Activated gamma-delta T cell treated with anti-CD3 and anti-CD28 coated beads, Interleukin-2, amount 50 U/mL, for 16 hours (primary cell): ENCODE measurements at places on chromosomes 6 and 20.

DNA sequence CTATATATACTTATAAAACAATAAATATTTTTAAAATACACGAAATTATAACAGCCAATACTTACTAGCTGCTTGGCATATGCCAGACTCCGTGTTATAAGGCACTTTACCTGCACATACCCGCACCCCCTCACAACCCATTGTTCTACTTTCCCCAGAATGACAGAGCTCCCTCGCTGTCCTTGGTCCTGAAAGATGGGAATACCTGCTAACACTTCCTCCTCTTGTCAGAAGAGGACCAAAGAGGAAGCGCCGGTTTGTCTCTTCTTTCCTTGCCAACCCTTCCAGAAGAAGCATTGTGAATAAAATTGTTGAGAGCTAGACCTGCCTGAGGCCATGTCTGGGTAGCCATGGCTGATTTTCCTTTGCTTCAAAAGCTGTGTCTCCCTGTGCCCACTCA lies 149.3 kb downstream of the PTPRT start:
- no peak for DNase-seq

- no peak for DNase-seq
Measured at GRCh38 chr6:70675822-70676221, 8.1 kb downstream of the SMAP1 start.

- DNase-seq: no peak
Measured at GRCh38 chr20:16864069-16864468, 115.9 kb downstream of the OTOR start.

- DNase-seq: no peak
Measured at GRCh38 chr6:132902901-132903300, 88.5 kb downstream of the RPS12 start.

DNA sequence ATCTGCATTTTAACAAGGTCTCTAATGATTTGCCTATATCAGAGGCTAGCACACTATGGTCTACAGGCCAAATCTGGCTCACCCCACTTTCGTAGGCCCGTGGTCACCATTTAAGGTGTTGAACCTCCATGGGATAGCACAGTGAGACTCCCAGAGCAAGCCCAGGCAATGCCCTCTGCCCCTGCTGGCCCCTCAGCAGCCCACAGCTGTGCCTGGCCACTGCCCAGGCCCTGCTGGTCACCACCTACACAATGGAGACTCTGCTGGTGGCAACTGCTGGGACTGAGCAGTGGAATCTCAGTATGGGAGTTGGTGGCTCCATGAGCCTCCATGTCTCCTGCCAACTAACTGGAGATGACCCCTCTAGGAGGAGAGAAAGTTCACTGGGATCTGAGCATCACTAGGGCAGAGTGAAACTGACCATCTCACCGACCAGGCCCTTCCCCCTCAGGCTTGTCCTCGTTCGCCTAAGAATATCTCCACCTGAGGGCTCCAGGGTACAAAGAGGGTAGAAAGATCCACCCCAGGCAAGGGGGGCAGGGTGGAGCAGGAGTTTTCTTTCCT lies 2.3 kb downstream of the ANKRD66 start:
- DNase-seq: no peak

DNA sequence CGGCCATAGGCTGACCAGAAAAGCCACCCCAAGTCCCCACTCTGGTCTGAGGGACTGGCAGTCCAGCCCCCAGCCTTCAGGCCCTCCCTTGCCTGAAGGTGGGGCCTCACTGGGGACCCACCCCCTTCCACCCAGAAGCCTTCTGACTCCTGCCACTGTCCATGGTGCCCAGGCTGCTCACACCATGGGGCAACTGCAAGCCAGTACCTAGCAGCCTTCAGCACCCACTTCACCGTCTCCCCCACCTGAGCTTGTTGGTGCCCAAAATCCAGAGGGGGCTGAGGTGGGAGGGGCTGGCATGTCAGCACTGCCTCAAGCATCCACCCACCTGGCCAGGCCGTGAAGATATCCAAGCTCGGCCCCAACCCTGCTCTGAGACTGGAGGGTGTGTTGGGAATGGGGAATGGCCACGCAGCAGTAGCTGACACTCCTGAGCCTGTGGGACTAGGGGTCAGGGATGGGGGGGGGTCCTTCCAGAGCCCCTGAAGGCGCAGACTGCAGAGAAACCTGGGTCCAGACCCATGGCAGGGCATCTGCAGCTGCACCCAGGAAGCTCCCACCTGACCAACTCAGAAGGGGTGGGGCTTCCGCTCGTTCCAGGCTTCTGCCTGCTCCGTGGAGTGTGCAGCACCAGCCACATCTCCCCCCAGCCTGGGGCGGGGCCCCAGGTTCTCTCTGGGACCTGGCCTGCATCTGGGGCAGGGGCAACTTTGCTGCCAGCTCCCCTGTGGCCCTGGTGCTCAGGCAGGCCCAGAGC lies 942.1 kb upstream of the EPHA7 start:
- no peak for DNase-seq

DNA sequence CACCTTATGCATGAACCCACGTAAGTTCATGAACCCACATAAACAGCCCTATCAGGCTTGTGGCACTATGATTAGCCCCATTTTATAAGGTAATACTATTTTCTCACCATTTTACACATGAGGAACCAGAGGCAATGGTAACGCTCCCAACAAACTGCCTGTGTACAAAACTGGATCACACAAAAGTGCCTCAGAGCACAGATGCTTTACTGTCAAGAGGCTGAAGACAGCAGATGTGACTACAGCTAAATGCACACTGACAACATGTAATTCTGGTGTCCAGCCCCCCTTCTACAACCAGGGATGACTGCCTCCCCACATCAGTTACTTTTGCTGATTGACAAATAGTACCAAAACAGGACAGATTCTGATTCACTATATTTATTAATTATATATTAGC lies 69.6 kb downstream of the GMDS start:
- DNase-seq: no peak

DNA sequence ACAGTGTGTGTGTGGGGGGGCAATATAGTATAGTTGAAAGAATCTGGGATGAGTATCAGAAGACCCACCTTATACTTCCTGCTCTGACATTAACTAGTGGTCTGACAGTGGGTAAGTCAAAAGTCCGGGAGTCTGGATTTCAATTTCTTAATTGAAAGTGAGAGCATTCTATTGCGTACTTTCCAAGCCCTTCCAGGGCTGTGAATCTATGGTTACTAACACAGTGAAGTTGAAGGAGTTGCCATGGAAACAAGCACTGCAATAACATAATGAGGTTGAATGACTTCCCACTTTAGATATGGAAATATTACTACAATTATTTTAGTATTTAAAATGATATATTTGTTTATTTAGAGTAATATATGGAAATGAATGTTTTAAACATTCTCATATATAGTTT lies 80.2 kb downstream of the MLIP start:
- no peak for DNase-seq

DNA sequence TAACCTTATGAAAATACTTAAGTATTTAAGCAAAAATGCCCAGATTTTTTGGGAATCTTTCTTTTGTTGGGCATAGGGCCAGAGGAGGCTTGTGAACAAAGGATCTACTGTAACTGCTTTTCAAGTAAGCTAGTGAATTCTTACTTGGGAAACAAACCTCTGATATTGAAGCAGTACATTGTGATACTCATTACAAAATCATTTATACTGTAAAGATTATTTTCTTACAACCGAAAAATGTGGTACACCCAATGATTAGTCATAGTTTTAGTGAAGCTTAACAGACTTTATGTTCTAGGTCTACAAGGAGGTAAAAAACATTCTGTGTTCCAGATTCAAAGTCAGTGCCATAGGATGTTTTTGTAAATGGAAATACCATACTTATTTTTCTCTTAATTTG lies 272.9 kb upstream of the KCNQ5 start:
- no peak for DNase-seq

- no peak for DNase-seq
Measured at GRCh38 chr6:156390621-156391020, 386.6 kb upstream of the ARID1B start.

- no peak for DNase-seq
Measured at GRCh38 chr6:133242637-133243585, 1.8 kb downstream of the EYA4 start.

DNA sequence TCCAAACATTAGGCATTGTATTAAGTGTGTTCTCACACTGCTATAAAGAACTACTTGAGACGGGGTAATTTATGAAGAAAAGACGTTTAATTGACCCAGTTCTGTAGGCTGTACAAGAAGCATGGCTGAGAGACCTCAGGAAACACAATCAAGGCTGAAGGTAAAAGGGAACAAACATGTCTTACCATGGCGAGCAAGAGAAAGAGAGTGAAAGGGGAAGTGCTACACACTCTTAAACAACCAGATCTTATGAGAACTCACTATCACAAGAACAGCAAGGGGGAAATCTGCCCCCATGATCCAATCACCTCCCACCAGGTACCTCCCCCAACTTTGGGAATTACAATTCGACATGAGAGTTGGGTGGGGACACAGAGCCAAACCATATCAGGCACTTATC lies 86.6 kb upstream of the TOP1 start:
- DNase-seq: no peak

- DNase-seq: no peak
Measured at GRCh38 chr6:132513831-132514545, 1.1 kb upstream of the STX7 start.

GRCh38 chr20:64144144-64144912 lies 19.9 kb upstream of the MYT1 start:
- no peak for DNase-seq

DNA sequence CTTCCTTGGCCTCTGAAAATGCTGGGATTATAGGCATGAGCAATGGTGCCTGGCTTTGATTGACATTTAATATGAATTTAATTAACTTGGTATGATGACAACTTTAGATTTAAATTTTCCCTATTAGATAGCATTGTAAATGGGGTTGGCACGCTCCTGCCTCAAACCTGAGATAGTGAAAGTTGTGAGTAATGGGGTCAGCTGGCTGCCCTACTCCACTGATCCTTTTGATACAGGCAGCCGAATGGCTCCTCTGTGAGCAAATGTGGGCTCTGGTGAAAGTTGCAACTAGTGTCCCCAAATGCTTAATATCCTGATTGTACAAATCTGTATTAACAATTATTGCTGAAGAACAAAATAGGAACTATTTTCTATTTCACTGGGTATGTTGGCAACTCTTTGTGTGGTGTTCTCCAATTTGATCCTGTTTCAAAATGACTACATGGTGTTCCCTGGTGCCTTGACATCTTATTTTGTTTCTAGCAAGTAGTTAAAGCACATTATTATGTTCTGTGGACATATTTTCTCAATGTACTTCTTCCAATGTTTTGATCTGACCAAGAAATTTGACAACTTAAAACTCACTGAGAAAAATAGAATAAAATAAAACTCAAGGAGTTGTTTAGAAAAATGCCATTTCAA lies 97.4 kb downstream of the COL12A1 start:
- no peak for DNase-seq

DNA sequence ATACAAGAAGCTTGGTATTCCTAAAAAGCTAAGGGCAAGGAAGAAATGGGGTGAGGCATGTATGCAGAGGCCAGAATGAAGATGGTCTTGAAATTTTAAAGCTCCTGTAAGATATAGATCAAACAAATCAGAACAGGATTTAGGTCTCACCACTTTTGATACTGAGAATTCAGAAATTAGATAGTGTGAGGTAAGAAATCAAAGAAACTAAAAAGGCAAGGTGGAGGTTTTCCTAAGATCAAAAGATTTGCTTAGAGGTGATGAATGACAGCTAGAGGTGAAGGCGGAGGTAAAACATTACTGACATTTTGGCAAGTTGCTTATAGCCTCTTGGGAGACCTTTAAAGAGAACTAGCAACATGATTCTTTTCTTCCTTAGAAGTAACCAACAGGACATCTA lies 225.2 kb upstream of the SGK1 start:
- no peak for DNase-seq

DNA sequence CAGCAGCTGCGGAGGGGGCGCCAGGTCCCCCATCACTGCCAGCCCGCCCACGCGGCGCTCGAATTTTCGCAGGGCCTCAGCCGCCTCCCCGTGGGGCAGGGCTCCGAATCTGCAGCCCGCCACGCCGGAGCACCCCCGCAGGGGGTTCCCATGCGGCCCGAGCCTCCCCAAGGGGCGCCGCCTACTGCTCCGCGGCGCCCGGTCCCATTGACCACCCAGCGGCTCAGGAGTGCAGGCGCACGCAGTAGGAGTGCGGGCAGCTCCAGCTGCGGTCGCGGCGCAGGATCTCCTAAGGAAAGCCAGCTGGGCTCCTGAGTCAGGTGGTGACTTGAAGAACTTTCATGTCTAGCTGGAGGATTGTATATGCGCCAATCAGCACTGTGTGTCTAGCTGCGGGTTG lies 155.3 kb upstream of the RREB1 start:
- DNase-seq: no peak

DNA sequence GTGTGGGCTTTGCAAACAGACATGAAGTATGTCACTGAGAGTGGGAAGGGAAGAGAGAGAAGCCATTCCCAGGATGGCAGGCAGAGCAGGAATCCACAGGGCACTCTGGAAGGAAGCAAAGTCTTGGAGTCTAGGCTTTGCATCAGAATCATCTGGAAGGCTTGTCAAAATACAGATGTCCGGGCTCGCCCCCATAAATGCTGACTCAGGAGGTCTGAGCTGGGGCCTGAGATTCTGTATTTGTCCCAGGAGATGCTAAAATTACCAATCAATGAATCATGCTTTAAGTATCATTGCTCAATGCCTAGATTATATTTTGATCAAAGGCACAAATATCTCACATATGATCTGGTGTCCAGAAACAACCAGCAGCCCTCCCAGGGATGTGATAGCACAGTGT lies 46.3 kb upstream of the PTPRT start:
- no peak for DNase-seq

- DNase-seq: no peak
Measured at GRCh38 chr20:31868853-31869672, 1.3 kb downstream of the DUSP15 start.

- DNase-seq: no peak
Measured at GRCh38 chr6:14664112-14664601, 546.6 kb downstream of the CD83 start.

- DNase-seq: no peak
Measured at GRCh38 chr6:68880050-68880813, 245.2 kb downstream of the ADGRB3 start.

DNA sequence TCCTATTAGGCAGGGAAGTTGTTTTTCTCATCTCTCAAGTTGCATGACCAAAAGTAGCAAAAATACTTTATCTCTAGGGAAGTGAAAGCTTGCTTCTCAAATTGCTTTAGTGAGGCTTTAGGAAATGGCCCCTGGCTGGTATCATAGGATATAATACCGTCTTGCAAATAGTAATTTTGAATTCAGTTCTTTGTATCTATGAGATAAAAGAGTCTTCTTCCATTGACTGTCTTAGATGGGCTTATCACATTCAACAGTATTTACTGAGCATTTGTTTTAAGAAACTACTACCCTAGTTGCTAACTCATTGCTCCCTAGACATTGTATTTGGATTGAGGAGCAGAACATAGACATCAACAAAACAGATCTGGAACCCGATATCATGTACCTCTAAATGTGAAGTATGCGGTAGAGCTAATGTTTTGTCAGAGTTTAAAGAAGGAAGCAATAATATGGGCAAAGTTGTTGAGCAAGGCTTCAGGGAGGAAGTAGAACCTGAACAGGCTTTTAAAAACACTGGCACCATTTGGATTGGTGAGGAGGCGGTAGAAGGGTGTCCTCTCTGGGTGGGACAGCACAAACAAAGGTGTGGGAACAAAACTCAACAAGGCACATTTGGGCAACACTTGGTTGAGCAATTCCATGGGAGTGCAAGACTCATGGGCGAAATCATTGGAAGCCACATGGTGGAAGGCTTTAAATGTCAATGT lies 101.5 kb downstream of the SGK1 start:
- no peak for DNase-seq

- DNase-seq: peak; percentile 32
Measured at GRCh38 chr6:166957087-166957804, 896 bp upstream of the RNASET2 start.

- DNase-seq: no peak
Measured at GRCh38 chr6:124963416-124963785, 1.2 kb downstream of the RNF217 start.

GRCh38 chr6:155765275-155766194 lies 309.9 kb upstream of the NOX3 start:
- no peak for DNase-seq
